ENCODE measurements at places on chromosomes 5 and 9. TPM values are rescaled to one million over a fixed set of nuclear protein-coding genes. Genes with fewer than 3 reads are reported as not detected.

Gene HK3
- total RNA-seq, result 1.1 TPM

- no peak for ATAC-seq
Observed at GRCh38 chr9:126618190-126618584, 4.5 kb downstream of the LMX1B start.

- peak; percentile 33 for ATAC-seq
Observed at GRCh38 chr9:123438821-123439220, 82.8 kb downstream of the CRB2 start.

- ATAC-seq, result peak; percentile 98
Observed at GRCh38 chr5:116766470-116766947, 191.9 kb upstream of the SEMA6A start.

DNA sequence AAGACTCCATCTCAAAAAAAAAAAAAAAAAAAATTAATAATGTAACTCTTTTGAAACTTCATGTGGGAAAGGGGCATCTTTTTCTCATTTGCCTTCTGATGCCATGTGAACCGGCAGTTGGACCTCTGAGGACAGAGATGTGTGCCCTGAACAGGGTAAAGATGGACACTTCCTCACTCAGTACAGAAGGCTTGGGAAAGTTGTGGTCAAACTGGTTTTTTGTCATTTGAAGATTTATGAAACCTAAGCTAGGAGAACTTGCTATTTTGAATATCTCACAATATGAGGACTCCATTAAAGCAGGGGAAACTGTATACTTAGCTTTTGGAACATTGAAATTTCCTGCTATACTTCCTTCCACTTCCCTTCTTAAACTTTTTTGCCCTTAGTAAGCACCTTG lies 147.5 kb upstream of the ALDH1B1 start:
- ATAC-seq, result no peak

Gene GPR150
- total RNA-seq, result 0.15 TPM

Gene ADAMTSL1
- total RNA-seq, result 10.7 TPM
